Activated T-cell treated with anti-CD3 and anti-CD28 coated beads, Interleukin-2, amount 50 U/mL, for 72 hours (primary cell): ENCODE measurements at places on chromosomes 4 and X. TPM values are rescaled to one million over a fixed set of nuclear protein-coding genes. Genes with fewer than 3 reads are reported as not detected.

DNA sequence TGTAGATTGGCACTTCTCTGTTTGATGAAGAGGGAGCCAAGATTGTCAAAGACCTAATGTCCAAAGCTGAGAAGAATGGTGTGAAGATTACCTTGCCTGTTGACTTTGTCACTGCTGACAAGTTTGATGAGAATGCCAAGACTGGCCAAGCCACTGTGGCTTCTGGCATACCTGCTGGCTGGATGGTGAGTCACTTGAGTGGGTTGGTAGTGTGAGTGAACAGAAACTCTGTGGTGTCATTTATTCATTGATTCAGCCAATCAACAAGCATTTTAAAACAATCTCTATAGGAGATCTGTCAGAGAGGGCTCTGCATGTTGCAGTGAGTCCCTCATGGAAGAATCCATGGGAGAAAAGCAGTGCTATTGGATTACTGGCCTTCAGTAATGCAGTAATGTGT is 16.3 kb downstream of the TAF9B start:
- DNase-seq, result peak; percentile 56

GRCh38 chr4:76950956-76951671 is 1.6 kb downstream of the SEPTIN11 start:
- DNase-seq, result no peak

Gene MAGEB2
- not detected for total RNA-seq

DNA sequence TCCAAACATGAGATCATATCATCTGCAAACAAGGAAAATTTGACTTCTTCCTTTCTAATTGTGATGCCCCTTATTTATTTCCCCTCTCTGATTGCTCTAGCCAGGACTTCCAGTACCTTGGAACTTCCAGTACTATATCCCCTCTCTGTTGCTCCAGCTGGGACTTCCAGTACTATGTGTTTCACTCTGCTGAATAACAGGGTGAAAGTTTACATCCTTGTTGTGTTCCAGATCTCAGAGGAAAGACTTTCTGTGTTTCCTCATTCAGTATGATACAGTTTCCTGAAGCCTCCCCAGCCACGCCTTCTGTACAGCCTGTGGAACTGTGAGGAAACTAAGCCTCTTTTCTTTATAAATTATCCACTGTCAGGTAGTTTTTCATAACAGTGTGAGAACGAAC is 381.3 kb upstream of the FAM47C start:
- DNase-seq, result no peak

DNA sequence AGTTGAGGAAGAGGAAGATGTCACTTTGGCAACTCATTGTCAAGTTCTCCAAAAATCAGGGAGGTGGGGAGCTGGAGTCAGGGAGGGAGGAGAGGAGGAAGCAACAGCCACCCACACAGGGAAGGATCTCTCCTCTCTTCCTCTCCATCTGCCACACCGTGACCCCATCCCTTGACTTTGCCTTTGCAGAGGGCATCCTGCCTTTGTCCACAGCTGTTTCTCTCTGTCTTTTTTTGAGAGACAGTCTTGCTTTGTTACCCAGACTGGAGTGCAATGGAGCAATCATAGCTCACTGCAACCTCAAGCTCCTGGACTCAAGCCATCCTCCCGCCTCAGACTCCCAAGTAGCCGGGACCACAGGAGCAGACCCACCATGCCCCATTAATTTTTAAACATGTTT is 276.0 kb downstream of the SHOX start:
- DNase-seq, result no peak

GRCh38 chr4:5217421-5217820 is 166.1 kb downstream of the STK32B start:
- DNase-seq, result no peak

GRCh38 chr4:25783943-25784342 is 78.8 kb downstream of the SEL1L3 start:
- DNase-seq, result peak; percentile 12

GRCh38 chr4:80831383-80832361 is 198.8 kb upstream of the BMP3 start:
- DNase-seq, result no peak

Gene ARAF
- 94.7 TPM for total RNA-seq

DNA sequence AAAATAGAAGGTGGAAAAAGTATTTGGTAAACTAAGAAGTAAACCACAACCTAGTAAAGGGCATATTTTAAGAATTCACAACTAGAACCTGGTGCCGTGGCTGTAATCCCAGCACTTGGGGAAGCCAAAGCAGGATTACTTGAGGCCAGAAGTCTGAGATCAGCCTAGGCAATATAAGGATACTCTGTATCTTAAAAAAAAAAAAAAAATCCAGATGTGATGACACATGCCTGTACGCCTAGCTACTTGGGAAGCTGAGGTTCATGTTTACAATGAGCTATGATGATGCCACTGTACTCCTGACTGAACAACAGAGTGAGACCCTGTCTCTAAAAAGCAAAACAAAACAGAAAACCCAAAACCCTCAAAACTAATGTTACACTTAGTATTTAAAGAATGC is 294.9 kb upstream of the ZCCHC13 start:
- no peak for DNase-seq

- no peak for DNase-seq
These were observed 444.2 kb downstream of the IDS start for GRCh38 chrX:149060921-149061320.

- peak; percentile 8 for DNase-seq
These were observed 105.1 kb downstream of the FNIP2 start for GRCh38 chr4:158873795-158874401.

Gene GK
- 272 TPM for total RNA-seq

DNA sequence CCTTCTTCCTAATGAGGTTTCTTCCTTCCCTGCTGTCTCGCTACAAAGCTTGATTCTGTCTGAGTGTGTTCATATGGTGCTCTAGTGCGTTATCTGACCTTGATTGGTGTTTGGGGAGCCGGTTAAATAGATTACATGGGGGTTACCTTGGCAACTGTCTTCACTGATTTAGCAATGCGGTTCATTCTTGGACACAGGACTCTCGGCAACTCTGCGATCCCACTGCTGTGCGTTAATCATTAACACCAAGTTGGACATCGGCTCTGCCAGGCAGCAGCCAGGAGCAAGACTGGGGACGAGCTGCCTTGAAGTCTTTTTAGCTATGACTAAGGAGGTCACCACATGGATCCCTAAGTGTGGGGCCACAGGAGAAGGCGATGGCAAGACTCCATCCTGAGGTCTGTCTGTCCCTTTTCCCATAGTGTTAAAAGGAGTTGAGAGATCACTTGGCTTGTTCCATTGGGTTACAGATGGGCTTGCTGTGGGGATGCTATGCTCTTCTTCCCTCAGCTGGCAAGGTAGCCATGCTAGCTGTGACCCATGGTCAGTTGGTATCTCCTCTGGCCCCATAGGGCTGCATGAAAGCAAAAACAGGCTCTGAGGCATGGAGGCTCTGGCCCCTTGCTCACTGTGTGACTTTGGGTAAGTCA is 93.4 kb upstream of the MAMLD1 start:
- DNase-seq, result no peak

DNA sequence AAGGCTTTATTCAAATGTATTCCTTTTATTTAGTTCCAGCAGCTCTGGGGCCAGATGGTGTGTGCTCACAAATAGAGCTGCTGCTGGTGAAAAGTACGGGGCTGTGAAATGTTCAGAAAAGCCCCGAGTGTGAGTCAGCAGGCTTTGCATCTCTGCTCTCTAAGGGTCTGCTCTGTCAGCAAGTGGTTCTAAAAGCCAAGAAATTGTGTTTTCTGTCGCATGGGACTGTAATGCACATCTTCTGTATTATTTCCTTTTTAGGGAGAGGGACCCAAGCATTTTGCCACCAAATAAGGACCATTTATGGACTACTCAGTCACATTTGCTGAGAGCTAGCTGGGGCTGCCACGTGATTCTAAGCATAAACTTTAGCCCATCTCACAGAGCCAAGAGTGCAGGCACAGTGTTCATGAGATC is 82.9 kb upstream of the NHS start:
- no peak for DNase-seq

Gene XAGE2
- total RNA-seq, result not detected

GRCh38 chr4:188821500-188821899 is 682.3 kb downstream of the TRIML1 start:
- DNase-seq, result no peak

Gene ASMT
- 0.70 TPM for total RNA-seq

DNA sequence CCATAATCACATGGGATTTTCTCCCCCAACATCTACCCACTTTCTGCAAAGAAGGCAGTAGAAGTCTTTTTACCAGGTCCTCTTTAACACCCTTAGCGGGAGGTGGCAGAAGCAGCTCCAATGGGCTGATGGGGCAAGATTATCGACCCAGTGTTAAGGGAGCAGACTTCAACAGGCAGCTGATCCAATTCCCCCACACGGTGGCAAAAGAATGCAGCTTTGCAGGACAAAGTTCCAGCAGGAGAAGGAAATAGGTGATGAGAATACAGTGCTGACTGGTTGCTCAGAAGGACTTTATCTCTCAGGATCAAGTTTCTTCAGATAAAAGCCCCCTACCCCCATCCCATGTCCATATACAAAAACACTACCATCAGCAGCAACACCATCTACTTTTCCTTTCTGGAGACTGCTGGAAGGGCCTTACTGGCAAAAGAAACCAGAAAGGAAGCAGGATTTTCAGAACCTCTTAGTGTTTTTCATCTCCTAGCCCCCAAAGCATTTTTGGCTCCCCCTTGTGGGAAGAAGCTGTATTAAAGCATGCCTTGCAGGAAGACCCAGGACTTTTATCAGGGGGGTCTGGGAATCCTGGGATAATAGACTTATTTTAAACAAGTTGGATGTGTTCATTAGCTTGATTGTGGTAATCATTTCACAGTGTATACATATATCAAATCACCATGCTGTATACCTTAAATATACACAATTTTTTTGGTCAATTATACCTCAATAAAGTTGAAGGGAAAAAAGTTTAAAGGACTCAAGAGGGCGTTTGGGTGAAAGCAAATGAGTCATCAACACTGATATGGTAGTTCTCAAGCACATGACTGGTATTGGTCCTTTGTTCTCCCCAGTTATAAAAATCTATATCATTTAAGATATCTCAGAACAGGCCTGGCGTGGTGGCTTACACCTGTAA is 146.4 kb downstream of the GPC3 start:
- DNase-seq, result peak; percentile 43

GRCh38 chr4:107988763-107989035 is 990 bp upstream of the HADH start:
- DNase-seq, result no peak
